ENCODE measurements at places on chromosomes 1 and 21.
A peak's percentile ranks its signal among the peaks of the same experiment; 100 is the strongest.

- DNase-seq, result no peak
These were observed 143.3 kb upstream of the ST6GALNAC5 start for GRCh38 chr1:76723949-76724348.

DNA sequence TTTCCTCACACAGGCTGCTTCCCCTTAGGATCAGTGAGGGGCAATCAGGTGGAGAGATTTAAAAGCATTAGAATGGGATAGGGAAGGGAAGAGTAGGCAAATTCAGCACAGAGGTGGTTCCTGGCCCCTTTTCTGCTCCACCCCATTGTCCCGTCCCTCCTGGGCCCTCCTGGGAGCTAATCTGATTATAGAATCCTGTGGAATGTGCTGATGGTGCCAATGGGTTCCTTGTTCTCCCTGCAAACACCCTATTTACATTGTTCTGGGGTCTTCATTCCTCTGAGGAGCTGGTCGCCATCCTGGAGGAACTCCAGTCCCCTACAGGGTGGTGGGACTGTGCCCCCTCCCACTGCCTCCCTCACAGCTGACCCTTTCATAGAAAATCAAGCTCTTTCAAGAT is 34.4 kb upstream of the LRP8 start:
- no peak for DNase-seq

GRCh38 chr1:194295685-194296084 is 1109.3 kb upstream of the B3GALT2 start:
- DNase-seq, result peak; percentile 50

- DNase-seq, result no peak
These were observed 17.3 kb downstream of the S1PR1 start for GRCh38 chr1:101253976-101254674.

DNA sequence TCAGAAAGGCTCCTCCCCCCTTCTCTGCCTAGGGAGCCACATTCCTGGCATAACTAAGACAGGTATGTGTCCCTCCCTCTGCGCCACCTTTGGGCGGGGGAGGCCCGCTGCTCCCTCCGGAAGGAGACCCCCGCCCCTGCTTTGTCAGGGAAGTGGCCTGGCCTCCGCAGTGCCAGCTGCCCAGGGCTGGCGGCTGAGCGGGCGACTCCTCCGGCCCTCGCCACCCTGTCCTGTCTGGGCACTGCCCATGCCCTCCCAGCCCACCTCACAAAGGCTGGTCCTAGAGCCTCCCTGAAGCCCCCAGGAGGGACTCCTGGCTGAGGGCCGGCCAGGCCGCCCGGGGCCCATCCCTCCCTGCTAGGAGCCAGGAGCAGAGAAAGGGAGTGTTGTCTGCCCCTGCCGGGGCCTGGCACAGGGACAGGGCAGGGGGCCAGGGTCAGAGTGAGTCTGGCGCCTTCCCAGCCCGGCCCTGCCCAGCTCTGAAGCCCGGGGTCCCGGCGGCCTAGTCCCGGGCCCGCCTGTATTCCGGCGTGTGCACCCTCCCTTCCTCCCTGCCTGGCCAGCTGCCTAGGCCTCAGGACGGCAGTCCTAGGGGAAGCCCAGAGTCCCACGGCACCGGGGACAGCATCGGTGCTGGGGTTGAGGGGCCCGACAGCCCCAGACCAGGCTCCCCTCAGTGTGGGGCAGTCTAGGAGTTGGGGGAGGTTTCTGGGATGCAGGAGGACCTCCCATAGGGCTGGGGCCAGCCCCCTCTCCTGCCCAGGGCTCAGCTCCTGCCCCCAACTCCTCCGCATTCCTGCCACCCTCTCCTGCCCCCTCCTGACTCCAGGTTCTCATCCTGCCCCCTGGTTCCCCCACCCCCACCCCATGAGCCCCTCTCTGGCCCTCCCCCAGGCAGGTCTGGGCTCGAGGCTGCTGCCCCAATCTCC is 5.1 kb downstream of the AGRN start:
- no peak for DNase-seq

- DNase-seq, result no peak
These were observed 52.7 kb downstream of the C1orf185 start for GRCh38 chr1:51154776-51155175.

DNA sequence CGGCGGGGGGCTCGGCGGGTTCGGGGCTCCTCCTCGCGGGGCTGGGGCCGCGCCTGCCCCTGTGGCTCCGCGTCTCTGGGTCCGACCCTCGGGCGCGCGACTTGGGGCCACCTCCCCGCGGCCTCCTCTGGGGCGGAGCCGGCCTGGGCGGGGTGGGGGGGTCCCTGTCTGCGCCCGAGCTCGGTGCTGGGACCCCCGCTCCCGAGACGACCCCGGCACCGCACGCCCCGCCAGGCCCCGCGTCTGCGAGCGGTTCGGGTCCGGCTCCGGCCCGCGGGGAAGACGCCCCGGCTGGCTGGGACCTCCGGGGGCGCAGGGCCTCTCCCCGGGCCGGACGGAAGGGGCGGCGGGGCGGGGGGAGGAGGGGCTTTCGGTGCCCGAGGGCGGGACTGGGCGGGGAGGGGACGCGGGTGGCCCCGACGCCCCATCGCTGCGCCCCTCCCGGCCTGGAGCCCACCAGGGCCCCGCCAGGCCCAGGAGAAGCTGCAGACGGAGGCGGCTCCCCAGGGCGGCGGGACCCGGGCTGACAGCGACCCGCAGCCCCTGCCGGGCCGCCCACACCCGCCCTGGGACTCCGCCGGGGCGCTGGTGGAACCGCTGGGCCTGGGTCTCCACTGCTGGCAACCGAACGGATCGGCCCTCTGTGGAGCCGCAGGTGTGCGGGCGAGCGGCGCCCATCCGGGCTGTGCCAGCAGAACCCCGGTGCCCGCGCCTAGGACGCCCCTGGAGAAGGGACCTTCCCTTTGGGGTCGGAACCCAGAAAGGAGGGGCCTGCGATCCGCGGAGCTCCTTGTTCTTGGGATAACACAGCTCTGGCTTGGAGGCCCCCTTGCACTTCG is 610 bp downstream of the COL6A2 start:
- DNase-seq, result no peak

- DNase-seq, result no peak
These were observed 1.9 kb downstream of the RGS18 start for GRCh38 chr1:192160196-192160595.

- no peak for DNase-seq
These were observed 51.3 kb downstream of the AKT3 start for GRCh38 chr1:243798726-243799125.

DNA sequence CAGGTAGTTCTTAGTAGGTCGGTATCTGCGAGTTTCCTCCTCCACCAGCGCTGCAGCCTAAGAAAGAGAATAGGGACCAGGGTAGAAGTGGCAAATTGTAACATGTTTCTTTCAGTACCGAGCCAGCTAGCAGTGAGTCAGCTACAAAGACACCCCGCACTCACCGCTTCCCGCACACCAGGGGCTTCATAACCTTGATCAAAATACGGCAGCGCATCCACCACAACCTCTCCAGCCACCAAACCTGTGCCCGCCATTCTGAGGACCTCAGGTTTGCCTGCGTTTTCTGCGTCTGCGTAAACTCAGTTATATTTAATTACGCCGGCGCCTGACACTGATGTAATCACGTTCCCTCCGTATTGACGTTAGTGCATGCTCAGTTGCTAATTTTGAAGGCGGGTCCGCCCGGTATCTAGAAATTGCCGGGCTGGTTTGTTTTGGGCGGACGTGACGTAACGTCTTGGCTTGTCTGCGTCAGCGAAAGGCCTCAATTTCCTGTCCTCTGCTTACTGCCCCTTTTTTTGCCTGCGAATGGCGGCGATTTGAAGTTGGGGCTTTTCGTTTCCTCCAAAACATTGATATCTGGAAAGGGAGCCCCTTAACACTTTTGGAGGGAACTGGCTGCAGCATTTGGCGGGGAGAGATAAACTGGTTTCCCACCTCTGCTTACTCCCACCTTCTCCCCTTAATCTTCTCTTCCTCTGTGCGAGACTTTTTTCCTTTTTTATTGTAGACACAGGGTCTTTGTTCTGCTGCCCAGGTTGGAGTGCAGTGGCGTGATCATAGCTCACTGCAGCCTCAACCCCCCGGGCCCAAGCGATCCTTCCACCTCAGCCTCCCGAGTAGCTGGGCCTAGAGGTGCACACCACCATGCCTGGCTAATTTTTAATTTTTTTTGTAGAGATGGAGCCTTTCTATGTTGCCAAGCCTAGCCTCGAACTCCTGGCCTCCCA is at the start of gene BCAS2:
Gene BCAS2 (minus strand): TSS at position 281 of the 953 bp plus-strand sequence. CDS start 24 bp downstream, at position 257.
- peak; percentile 91 for DNase-seq

GRCh38 chr1:3356827-3357460 is 97.5 kb upstream of the ARHGEF16 start:
- DNase-seq, result no peak

DNA sequence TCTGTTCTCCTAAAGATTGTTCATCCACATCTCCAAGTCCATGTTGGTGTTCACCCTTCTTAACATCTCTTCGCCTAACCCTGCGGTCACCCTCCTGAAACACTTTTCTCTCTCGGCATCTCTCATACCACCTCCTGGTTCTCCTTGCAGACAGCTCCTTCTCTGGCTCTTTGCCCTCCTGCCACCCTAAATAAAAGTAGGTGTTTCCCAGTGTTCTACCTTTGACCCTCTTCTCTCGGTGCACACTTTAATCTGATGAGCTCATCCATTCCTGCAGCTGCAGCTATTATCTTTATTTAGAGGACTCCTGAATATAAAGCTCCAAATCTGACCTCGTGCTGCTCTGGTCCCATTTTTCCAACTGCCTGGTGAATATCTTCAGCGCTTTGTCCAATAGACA is 126.9 kb downstream of the TMEM53 start:
- DNase-seq, result no peak

- DNase-seq, result peak; percentile 6
These were observed 23.4 kb downstream of the CELF3 start for GRCh38 chr1:151693057-151693651.

GRCh38 chr1:91830242-91831131 is 55.5 kb downstream of the TGFBR3 start:
- no peak for DNase-seq

- DNase-seq, result peak; percentile 67
These were observed 509 bp downstream of the PIK3R3 start for GRCh38 chr1:46131712-46132528.

DNA sequence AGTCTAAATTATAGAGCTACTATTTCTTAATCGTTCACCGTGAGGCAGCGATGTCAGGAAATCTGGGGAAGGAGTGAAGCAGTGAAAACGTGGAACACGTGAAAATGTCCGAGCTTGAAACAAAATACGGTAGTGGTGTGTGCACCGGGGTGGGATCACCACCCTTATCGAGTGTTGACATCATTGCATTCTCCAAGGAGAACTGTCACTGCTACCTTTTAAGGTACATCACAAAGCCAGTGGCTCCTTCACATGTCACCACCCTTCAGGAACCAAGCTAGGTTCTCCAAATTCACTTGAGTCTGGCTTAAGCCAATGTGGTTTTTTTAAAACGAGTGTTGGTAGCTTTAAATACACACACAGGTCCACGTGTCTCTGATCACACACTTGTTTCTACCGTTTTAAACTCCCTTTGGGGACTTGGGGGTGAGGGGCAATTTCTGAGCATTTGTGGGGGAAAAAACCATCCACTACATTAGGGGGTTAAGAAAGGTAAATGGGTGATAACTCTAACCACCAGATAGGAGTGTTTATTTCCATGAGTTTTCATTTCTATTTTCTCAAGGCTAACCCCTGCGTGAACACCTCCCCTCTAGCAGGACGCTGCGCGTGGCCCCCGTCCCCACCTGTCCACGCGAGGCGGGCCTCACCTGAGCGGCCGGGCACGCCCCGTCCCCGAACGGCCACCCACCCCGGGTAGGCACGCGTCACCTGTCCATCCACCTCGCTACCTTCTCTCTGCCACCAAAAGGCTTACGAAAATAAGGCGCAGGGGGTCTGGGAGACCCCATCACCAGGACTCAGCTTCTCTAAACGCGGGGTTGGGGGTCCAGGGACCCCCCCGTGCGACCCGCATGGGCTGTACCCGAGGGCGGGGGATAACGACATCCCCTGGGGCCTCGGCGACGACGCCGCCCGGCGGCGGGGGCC is 978 bp downstream of the PRDM15 start:
- no peak for DNase-seq

- no peak for DNase-seq
These were observed 170.4 kb downstream of the LIPI start for GRCh38 chr21:14040386-14040785.

GRCh38 chr21:46118316-46119143 is 20.6 kb downstream of the COL6A2 start:
- DNase-seq, result no peak

DNA sequence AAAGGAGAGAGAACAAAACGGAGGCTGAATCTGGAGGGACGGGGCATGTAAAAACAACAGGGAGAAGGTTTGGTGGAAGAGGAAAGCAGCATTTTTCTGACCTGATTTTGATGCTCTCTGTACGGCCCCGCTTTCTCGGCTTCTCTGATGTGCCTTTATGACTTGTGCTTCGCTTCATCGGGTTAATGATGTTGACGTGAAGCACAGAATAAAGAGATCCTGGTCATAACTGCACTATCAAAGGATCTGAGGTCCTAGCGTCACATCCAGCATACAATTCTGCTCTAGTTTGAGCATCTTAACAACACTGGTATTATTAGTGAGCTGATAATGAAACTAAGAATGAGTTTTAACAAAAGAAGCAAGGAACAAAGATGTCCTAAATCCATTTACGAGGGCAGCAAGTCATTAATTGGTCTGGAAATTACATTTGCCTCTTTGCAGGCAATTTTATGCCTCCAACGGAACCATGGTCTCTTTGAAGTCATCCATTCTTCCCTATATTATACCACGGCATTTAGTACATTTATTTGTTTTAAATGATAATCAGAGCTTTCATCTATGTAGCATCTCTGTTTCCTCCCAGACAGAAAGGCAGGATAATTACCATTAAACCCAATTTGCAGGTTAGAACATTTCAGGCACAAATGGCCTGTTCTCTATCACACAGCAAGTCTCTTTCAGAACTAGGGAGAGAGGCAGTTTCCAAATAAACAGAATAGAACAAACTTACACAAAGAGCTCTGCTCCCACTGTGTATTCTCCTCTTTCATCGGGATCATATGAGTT is 45.3 kb upstream of the B3GALNT2 start:
- DNase-seq, result no peak

- DNase-seq, result peak; percentile 22
These were observed 17.7 kb downstream of the NMNAT1 start for GRCh38 chr1:9960706-9961562.

DNA sequence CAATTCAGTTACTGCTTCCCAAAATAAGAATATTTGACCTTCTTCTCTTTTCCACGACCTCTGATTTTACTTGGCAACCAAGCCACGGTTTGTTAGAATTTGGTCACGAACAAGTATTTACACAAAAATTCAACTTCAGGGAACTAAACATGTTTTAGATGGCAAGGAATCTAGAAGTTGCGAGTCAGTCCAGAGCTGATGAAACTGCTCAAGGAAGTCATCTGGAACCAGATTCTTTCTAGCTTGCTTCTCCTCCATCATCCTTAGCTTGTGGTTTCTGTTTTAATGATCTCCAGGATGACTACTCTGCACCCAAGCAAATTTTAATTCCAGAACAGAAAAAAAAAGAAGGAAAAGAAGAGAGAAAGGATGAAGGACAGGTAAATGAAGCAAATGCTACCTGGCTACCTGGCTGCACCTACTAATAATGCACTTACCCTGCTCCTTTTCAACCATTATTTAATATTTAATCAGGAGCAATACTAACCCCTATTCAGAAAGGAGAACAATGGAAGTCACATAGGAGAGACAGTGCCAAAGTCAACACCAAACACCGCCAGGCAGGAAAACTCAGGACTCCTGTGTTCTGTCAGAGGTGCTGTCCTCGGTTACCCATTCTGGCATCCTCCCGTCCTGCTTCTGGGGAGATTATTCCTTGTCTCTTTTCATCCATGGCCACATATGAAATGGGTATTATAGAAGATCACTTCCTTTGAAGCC is 54.2 kb upstream of the RGS7 start:
- DNase-seq, result peak; percentile 31

Measured in NCI-H748 treated with DMSO at 0.1 percent for 48 hours (cell line).